ENCODE measurements at places on chromosomes 3 and 15.

GRCh38 chr15:39792844-39793335 is 10.2 kb upstream of the FSIP1 start:
- no peak for DNase-seq

- no peak for DNase-seq
These were observed 121.1 kb downstream of the MEX3B start for GRCh38 chr15:81924729-81925128.

DNA sequence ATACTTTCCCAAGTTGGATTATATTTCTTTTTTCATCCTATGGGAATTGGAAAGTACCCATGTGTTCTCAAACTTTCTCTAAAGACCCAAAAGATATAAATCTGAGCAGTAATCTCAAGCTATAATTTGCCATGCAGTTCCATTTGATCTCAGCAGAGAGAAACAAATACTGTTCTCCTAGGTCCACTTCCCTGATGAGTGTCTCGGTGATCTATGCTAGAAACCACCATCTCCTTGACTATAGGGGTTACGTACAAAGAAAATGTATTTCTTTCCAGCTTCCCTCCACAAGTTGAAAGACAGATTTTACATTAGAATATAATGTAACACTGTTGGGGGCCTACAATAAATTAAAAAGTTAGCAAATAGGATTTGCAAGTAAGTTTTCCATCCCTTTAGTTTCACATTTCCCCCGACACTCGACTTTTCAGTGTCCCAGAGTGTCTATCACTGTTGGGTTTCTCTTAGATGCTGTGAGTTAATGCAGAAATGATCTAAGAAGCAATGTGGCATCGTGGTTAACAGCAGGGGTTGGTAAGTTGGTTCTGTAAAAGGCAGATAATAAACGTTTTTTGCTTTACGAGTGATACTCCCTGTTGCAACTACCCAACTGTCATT is 465.1 kb upstream of the CFAP20DC start:
- no peak for DNase-seq

GRCh38 chr3:126518779-126519177 is 1.2 kb upstream of the UROC1 start:
- no peak for DNase-seq

DNA sequence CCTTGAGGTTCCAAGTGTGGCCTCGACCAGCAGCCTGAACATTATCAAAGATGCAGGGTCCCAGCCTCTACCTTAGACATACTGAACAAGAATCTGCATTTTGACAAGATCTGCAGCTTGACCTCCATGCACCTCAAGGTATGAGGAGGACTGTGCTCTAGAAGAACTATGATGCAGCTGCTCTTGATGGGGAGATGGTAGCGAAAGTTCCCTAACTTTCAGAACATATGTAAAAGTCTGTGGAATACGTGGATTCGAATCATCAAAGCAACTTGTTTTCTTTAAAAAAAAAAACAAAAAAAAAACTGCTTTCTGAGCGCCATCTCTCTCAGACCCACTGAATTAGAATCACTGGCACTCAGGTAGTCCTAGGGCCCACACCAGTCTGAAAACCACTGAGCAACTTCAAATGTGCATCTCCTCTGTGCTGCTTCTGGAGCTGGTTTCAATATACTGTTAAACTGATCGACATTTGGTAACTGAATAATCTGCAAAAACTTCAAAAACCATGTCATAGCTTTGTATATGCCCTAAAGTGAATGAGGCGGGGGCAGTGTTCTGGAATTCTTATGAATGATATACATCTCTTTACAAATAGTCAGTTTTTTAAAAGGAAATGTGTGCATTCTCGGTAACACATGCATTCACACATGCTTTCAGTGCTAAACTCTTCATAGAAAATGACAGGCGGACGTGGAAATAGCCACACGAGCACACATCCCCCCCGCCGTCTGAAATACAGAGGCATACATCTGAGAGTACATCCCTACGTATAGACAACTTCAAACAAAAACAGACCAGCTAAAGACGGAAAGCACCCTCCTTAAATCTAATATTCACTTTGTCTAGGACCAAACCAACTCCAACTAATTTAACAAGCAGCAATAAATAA is 128.8 kb downstream of the FOXP1 start:
- DNase-seq = no peak

DNA sequence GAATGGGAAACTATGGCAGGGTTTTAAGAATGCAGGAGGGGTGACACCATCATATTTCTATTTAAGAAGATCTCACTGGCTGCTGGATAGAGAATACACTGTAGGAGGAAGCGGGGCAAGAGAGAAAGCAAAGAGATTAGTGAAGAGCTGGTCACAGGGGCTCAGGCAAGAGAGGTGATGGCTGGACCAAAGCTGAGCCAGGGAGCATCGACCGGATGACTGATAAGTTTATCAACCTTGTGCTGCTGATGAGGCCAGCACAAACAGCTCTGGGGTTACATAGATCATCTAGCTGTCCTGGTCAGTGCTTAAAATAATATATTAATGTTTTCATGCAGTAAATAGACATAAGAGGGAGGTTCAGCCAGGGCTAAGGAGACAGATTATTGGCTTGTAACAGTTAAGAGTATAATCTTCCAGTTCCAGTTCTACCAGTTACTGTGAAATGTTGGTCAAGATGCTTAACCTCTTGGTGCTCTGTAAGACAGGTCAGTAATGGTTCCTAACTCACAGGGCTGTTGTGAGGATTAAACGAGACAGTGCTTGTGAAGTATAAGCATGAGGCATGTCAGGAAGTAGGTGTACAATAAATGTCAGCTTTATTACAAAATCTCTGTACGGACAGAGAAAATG is 201.0 kb upstream of the FEZF2 start:
- DNase-seq = no peak

GRCh38 chr3:94070341-94070911 is 7.6 kb downstream of the NSUN3 start:
- no peak for DNase-seq

DNA sequence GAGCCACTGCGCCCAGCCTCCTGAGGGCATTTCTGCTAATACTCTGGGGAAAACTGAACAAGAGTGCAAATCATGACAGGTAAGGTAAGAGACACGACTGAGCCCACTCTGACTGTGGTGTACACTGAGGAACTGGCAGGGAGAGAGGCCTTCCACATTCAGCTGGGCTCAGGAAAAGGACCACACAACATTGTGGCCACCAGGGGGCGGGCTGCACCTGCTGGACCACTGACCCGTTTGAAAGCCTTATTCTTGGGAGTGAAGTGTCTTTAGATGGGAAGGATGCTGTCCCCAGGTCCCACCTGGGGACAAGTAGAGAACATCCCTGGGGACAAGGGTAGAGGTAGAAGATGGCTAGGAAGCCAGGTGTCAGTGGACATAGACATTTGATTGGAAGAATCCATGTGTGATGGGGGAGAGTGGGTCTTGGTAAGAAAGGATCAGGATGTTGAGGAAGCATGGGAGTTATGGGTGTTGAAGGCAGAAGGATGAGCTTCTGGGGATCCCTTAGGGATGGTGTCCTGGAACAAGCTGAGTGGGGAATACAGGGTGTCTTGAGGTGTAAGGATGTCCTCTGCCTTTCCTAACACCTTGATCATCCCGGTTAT is 6.2 kb upstream of the CTDSPL start:
- peak; percentile 44 for DNase-seq

DNA sequence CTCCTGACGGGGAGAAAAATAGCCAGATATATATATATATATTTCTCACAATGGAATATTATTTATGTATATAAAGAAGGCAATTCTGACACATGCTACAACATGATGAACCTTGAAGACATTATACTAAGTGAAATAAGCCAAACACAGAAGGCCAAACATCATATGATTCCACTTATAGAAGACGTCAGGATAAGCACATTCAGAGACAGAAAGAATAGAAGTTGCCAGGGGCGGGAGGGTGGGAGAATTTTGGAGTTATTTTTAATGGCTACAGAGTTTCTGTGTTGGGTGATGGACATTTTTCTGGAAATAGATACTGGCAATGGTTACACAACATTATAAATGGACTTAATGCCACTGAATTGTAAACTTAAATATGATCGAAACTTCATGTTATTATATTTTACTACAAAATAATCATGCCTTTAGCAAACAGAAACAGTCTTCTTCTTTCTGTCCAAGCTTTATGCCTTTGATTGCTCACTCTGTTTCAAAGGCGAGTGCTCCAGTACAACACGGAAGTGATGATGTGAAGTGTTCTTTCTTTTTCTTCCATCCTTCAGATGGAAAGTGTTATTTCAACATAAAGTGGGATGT is 514.0 kb downstream of the OCA2 start:
- DNase-seq = no peak

- DNase-seq = no peak
These were observed 147.4 kb upstream of the ARHGEF26 start for GRCh38 chr3:153973722-153974265.

DNA sequence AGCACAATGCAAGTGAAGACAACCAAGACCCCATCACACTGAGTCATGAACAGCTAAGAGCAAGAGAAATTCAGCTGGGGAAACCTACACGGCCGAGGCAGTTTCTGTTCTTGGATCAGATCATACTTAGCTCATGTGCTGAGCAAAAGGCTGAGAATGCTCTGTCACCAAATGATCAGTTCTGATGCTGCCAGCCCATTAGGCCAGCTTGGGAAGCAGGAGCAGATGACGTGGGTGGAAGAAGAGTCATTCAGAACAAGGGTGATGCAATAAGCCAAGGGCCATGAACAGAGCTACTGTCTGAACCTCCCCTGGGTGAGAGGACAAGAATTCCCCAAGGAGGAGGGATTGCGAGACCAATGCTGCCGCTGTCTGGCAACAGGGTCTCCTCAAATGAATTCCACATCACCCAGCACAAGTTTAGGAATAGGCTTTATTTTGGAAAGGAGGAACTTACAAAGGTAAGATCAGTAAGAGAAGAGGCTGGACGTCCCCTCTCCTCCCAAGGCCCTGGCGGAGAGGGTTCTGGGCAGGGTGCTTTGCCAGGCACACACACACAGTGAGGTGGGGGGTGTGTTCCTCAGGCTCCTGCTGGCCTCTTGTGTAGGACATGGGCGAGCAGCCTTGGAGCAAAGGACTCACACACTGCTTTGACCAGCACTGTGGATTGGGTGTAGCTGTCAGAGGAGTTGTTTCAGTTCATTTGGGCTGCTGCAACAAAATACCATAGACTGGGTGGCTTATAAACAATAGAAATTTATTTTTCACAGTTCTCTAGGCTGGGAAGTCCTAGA is 65.6 kb upstream of the CTXND1 start:
- DNase-seq = no peak

DNA sequence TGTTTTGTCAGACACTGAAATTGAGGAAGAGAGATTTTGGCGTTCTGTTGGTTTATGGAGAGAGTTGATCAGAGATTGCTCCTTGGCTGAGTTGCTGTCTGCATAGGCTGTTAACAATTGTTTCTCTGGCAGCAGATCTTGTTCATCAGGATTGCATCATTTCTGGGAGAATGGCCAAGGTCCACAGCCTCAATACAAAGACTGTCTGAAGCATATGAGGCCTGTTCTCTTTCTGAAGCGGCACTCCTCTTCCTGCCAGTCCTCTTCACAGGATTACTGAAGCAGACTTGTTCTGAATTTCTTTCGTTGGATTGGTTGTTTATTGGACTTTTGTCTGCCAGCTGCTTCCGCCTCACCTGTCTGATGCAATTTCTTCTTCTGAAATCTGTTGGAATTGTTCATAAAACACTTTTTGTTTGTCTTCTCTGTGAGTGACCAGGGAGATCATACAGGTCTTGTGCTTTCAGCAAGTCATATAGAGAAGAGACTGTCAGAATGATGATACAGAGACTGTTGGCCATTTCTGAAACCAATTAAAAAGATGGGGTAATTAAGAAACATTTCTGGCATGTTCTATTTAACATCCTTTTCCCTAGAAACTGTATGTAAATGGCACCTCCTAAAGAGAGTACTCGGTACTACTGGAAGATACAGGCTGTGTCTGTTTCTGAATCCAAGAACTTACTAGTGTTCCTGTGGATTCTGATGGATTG is 25.5 kb downstream of the SETD5 start:
- DNase-seq = no peak

- DNase-seq = no peak
These were observed 203.6 kb downstream of the ROBO1 start for GRCh38 chr3:79564192-79564591.

DNA sequence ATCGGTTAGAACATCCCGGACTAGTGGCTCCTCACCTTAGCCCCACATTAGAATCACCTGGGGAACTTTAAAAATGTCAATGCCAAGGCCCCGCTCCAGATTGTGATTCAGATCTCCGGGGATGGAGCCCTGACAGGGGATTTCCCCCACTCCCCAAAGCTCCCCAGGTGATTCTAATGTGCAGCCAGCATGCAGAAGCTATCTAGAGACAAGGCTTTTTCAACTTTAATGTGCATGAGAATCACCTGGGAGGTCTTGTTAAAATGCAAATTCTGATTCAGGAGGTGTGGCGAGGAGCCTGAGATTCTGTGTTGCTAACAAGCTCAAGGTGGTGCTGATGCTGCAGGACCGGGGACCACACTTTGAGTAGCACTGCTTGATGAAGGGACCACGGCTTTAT is 156.7 kb downstream of the RAB11A start:
- no peak for DNase-seq

DNA sequence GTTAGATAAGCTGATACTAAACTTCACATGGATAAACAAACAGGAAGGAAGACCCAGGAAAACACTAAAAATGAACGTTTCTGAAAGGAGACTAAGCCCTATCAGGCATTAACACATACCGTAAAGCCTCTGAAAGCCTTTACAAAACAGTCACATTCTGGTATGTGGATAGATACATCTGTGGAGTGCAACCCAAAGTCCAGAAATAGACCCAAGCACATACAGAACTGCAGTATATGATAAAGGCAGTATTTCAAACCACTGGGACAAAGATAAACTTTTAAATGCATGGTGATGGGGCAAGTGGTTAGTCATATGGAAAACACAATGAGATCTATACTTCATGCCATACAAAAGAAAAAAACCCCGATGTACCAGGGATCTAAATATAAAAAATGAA is 26.0 kb downstream of the DCBLD2 start:
- no peak for DNase-seq

- no peak for DNase-seq
These were observed 39.8 kb downstream of the SEMA3G start for GRCh38 chr3:52405066-52405465.

GRCh38 chr3:49553324-49553691 is 969 bp upstream of the BSN start:
- DNase-seq = no peak

DNA sequence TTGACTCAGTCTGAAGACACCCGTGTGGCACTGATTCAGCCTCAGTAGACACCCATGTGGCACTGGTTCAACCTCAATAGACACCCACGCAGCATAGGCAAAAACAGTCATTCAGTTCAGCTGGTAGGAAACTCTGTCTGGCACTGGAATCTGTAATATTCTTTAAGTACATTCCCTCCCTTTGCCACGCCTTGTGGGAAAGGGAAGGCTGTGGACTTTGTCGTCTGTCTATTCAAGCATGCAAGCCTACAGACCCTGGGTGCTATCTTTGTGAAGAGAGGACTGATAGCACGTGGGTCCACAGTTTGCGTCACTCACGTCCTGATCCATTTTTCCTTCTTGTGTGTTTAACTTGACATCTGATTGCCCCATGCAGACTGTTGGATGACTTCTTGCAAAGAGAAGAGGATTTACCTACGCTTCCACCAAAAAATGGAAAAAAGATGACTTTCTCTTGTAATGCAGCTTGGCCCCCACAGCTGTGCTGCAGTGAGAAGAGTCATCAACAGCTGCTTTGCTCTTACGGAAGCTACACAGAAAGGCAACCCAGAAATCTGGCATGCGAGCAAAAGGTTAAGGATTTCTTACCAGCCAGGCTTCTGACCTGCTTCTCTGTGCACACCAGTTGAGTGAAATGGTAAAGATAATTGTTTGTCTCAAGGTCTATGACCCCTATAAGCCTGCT is 278.1 kb downstream of the ULK4 start:
- no peak for DNase-seq

All from GM18507 (cell line).